ENCODE measurements at places on chromosomes 12 and 14.

- DNase-seq = no peak
Measured at GRCh38 chr12:98721204-98721702, 76.2 kb downstream of the APAF1 start.

- DNase-seq = no peak
Measured at GRCh38 chr12:125684968-125685790, 619.9 kb downstream of the AACS start.

GRCh38 chr14:66482873-66483272, 3.3 kb upstream of the CCDC196 start:
- DNase-seq = no peak

DNA sequence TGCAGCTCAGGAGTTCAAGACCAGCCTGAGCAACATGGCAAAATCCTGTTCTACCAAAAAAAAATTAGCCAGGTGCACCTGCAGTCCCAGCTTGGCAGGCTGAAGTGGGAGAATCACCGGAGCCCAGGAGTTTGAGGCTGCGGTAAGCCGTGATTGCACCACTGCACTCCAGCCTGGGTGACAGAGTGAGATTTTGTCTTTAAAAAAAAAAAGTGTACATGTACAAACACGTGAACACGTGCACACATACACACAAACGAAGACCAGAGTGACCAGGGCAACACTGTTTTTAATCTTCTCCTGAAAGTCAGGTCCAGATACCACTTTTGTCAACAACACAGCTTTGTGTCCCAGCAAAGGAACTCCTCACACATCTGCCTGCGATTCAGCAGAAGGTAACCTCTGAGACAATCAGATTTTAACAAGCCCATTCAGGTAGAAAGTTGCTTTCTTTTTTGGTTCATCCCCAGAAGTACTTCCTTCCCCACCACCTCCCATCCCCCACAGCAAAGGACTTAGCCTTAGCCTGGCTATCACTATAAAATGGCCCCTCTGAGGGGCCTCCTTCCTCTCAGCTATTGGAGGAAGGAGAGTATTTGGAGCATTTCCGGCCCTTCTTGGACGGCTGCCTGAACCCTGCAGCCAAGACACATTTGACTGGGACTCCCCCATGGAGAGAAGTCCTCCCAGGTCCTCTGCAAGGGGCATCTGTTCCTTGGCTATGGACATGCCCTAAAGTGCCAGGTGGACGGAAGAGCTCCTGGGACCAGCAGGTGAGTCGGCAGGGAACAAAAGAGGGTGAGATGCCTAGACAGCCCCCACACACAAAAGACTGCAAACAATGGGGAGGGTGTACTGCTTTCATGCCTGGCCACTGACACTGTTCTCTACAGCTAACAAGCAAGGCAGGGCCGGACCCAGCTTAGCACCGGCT, 9.8 kb downstream of the CTDSP2 start:
- DNase-seq = peak; percentile 74

- no peak for DNase-seq
Measured at GRCh38 chr14:89537911-89538310, 120.9 kb upstream of the FOXN3 start.

- DNase-seq = no peak
Measured at GRCh38 chr12:130540376-130540775, 175.7 kb downstream of the RIMBP2 start.

DNA sequence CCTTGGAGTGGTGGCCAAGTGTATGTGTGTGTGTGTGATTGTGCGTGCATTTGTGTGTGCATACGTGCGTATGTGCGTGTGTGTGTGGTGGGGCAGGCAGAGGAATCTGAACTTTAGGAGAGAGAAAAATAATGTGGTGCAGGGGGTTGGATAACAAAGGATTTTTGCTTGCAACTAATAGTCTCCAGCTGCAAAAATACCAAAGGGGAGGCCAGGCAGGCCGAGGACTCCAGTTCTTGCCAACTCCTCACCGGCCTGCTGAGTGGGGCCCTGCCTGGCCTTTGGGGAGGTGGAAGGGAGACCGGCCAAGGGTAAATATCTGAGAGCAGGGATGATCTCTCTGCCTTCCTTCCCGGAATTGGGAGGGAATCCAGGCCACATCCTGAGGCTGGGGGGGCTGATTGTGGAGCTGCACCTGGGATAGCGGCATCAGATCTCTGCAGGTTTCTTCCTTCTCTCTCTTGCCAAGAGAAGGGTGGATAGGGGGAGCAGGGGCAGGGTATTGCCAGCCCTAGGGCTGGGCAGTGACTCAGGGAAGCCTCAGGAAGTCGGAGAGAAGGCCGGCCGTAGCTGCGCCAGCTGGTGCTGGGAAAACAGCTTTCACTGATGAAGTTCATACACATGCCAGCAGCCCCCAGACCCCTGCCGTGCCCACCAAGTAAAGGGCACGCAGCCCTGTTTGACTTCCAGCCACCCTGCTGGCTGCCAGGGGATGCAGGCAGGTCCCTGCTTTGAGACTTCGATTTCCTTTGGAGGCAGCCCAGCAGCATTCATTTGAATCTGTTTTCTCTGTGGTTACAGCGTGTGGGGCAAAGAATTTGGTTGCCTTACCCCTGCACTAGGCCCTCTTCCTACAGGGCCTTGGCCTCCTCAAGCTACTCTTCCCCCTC, 4.6 kb upstream of the LRP1-AS start:
- DNase-seq = peak; percentile 94

- no peak for DNase-seq
Measured at GRCh38 chr12:65313719-65314317, 35.3 kb downstream of the MSRB3 start.

DNA sequence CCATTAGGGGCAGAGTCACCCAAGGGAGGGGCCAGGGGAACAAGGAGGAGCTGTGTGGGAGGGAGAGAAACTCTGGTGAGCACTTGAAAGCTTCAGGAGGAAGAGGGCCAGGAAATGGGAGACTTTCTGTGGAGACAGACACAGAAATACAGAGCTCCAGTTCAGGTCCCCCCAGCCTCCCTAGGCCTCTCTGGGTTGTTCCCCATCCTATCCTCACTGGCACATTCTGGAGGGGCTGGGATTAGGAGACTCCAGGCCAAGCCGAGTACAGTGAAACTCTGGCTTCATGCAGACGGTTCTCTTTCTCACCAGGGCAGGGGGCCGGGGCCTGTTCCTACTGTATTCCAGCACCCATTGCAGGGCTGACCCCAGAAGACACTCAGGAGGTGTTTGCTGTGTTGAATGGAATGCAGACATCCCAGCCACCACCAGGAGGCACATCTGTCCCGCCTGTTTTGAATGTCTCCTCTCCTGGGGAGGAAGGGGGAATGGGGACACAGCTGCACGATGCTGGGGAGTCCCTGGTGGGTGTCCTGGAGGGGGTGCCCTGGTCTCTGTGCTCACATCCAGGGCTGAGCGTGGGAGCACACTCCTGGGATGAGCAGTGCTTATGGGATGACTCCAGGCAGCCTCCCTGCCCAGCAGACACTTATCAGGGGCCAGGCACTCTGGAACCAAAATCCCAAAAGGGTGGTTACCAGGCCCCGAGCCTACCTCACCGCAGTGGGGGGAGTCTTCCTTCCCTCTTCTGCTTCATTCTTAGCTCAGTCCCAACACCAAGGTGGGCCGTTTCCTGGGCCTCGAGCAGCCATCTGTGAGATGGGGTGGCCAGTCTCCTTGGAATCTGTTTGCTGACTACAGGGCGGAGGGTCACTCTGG, 5.5 kb upstream of the KRT84 start:
- DNase-seq = peak; percentile 16

- no peak for DNase-seq
Measured at GRCh38 chr14:58782011-58782410, 144.2 kb downstream of the DACT1 start.

DNA sequence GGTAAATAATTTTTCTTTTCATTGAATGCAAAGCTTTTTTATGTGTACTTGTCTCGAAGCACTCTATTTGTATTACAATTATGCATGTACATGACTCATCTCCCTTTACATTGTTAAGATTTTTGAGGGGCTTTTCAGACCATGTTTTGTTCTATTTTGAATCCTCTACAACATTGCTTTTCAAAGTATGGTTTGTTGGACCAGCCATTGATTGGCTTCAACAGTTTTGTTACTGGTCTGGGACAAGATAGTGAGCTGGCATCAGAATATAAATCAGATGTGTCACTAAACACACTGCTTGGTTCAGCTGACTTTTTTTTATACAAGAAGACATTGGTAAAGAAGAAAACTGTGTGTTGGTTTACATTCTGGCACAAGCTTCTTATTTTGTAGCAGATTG, 122.3 kb downstream of the MON2 start:
- no peak for DNase-seq

DNA sequence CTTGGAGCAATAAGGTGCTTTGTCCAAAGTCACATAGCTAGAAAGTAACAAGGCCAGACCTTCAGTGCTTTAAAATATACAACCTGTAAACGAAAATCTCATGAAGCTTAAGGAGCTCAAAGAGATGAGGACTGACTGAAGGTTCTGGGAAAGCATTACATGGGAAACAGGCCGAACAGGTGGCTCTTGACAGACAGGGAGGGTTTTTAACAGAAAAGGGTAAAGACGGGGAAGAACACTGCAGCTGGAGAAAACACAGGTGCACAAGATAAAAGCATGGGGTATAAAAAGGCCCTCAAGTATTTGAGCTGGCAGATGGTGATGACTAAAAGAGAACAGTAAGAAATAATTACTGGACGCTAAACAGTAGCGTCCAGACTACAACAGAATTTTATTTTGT, 257.2 kb downstream of the NELL2 start:
- DNase-seq = no peak

DNA sequence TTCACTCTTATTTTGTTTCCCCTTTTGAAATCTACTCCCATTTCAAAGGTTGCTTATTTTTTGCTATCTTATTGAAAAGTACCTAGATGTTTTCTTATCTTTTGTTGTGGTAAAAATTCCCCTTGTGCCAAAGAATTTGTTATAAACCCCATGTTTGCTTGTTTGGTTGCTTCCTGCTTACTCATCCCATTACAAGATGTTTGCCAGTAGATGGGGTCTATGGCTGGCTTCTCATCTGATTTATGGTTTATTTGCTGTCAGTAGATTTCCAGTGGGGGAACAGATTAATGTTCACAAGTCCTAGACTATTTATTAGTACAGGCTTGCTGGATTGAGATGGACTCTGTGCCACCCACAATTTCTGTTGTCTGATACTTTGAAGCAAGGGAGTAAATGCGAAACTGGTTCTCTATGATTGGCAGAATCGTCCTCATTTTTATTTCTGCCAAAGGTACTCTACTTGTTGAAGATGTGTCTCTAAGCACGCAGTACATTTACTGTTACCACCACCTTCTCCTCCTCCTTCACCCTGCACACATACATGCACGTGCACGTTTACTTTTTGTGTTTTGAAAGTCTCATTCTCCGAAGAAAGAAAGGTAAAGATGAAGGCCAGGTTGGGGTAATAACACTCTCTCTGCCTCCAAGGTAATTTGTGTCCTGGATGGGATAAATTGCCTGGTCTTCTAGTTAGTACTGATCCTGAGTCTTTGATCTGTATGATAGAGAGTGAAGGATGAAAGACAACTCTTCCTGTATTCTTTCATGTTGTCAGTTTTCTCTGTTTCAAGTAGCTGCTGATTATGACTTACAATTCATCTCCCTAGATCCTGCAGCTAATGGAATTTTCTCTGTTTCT, 117.2 kb upstream of the ATP2B1 start:
- DNase-seq = no peak

DNA sequence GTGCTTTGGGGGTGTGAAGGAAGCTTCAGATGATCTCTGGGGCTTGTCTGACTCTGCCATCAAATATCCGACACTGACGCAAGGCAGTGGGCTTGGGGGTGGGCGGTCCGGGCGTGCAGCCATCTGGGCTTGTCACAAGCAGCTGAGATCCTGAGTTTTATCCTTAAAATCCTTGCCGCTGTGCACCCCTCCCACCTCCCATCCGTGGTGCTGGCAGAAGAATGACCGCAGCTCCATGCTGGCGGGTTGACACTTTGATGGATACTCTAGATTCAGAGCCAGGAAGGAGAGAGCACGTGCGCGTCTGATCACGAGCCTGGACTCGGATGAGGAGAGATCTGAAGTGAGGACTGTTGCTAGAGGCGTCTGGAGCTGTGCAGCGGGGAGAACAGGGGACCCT, 3.0 kb downstream of the ZFYVE21 start:
- DNase-seq = no peak

DNA sequence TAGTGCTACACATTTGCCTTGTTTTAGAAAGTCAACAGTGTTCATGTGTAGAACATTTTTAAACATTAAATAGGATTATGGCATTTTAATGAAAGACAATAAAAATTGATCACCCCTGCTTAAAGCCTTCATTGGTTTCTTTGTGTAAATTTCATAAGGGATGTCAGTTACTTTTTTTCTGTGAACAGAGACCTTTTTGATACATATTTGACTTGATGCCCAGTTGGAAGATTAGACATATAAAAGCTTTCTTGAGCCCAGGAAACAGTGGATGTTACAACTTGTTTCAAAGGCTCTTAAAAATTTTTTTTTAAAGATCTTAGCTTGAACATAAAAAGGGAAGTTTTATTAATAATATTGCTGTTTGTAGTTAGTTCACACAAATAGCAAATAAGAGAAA, 168.7 kb upstream of the PDZRN4 start:
- no peak for DNase-seq

- no peak for DNase-seq
Measured at GRCh38 chr12:124457287-124458219, 109.9 kb downstream of the NCOR2 start.

DNA sequence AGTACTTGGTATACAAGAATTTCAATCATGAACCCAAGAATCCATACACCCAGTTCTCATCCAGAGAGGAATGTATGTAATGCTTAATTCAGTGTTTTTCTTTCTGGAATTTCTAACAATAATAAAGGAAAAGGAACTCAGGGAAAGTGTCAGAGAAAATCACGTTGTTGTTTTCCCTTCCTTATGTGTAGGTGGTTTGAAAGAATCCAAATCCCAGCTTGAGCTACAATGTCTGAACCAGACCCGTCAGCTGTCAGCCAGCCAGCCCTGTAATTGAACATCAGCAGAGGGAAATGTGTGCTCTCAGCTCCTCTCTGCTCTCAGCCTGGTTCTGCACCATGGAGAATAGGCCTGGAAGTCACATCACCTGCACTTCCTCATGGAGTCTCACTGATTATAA, 126.5 kb downstream of the TMEM30B start:
- no peak for DNase-seq

DNA sequence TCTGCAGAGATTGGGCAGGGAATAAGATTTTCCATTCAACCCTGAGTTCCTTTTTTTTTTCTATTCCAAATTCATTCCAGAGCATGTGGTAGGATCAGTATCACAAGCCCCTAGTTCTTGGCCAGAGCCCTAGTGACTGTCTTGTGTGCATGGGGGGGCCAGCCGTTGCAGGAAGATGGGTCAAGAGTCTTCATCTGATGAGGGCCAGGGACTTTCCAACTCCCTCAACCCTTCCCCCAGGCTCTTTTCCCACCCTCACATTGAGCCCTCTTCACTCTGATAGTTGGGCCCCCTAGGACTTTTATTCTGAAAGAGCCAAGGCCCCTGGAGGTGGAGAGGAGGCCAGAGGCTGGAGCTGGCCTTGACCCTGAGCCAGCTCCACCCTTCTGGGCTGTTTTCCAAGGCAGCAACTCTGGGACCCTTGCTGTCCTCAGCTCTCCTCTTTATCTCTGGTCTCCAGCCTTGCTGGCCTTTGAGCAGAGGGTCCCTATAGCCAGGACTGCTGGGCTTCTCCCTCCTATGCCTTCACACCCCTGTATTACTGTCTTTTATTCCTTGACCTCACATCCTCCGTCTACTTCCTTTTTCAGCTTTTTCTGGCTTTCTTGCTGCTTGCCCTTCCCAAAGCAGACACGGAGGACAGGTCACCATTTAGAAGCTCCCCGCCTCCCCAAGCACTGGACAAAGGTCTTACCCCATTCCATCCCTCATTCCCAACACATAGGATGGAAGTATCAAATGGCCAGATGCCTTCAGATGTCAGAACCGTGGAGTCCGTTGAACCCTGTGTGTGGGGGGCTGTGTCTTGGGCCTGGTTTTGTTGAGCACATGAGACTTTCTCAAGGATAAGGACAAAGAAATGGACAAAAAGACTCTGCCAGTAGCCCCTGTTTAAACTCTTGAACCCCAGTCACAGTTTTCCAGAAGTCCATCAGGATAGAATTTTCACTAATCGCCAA, 5.6 kb downstream of the RBP5 start:
- DNase-seq = no peak

Data from MG63 (cell line).